ENCODE measurements at places on chromosomes 2 and 18. TPM values are rescaled to one million over a fixed set of nuclear protein-coding genes. Genes with fewer than 3 reads are reported as not detected.

GRCh38 chr2:1723397-1724042 lies 20.8 kb downstream of the PXDN start:
- no peak overlapping the region for H3K4me3 ChIP-seq
- no peak for DNase-seq
- no peaks in the 10 kb centered on the region for H3K4me1 ChIP-seq
- no peaks in the 10 kb centered on the region for H3K36me3 ChIP-seq
- H3K27ac ChIP-seq: no peak overlapping the region

GRCh38 chr2:182608181-182608845 lies 107.7 kb upstream of the DNAJC10 start:
- no peak for DNase-seq
- no peaks in the 10 kb centered on the region for H3K27me3 ChIP-seq
- no peaks in the 10 kb centered on the region for H3K36me3 ChIP-seq
- no peak overlapping the region for H3K4me3 ChIP-seq

DNA sequence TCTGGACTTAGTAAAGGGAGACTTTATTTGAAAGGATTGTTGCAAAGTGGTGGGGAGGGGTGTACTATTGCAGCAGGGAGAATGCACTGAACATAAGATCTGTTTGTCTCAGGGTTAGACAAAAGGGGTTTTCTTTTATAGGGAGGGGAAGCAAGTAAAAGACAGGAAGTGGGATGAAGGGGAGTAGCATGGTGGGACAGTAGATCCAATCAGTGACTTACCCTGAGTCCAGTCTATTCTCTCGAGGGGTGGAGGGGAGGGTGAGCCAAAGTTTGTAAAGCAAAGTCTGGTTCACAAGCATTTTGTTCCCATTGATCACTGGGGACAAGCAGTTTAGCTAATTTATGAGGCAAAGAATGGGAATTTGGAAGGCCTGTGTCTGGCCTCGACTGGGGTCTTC lies 35.0 kb upstream of the CYP27C1 start:
- H3K36me3 ChIP-seq: peaks cover 16% of the 10 kb centered on the region
- H3K27ac ChIP-seq: no peak overlapping the region
- H3K27me3 ChIP-seq: no peaks in the 10 kb centered on the region
- no peak overlapping the region for H3K4me3 ChIP-seq
- no peaks in the 10 kb centered on the region for H3K4me1 ChIP-seq

- no peaks in the 10 kb centered on the region for H3K36me3 ChIP-seq
- H3K27ac ChIP-seq: no peak overlapping the region
- DNase-seq: no peak
- H3K4me3 ChIP-seq: no peak overlapping the region
Measured at GRCh38 chr18:25253136-25253535, 98.8 kb downstream of the ZNF521 start.

GRCh38 chr2:3151153-3151918 lies 226.3 kb downstream of the EIPR1 start:
- no peak for DNase-seq
- H3K4me3 ChIP-seq: no peak overlapping the region
- no peaks in the 10 kb centered on the region for H3K27me3 ChIP-seq

GRCh38 chr2:68709421-68709911 lies 25.1 kb upstream of the ARHGAP25 start:
- DNase-seq: no peak
- no peak overlapping the region for H3K27ac ChIP-seq
- no peaks in the 10 kb centered on the region for H3K36me3 ChIP-seq
- peaks cover 11% of the 10 kb centered on the region for H3K4me1 ChIP-seq
- no peak overlapping the region for H3K4me3 ChIP-seq
- no peaks in the 10 kb centered on the region for H3K27me3 ChIP-seq

Gene ZC3H15
- total RNA-seq: 101 TPM

DNA sequence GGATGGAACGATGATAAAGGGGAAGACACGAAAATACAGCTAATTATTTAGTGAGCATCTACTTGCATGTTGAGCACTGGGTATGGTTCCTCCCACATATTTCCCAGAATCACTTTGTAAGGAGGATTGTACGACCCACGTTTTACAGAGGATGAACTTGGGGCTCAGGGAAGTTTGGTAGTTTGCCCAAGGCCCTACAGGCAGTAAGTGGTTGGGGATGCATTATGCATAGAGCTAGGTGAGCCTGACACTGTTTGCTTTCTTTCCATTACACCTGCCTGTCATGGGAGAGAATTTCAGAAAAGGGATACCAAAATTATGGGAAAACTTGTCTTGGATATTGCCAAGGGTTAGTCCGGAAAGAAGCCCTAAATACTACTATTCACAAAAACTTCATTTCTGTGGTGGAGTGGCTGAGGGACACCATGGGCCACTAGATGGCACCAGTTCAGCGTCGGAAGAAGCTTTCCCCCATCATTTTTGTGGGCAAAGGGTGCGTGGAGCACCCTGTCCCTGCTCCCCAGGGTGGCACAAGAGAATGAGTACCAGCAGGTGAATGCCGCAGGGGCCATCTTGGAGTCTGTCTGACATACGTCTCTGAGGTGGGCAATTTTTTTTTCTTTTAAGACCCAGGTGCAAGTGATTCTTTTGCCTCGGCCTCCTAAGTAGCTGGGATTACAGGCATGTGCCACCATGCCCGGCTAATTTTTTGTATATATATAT lies 23.5 kb upstream of the C18orf32 start:
- H3K4me1 ChIP-seq: no peaks in the 10 kb centered on the region
- H3K4me3 ChIP-seq: no peak overlapping the region
- peak; percentile 70 for DNase-seq
- H3K27ac ChIP-seq: no peak overlapping the region

Gene MDH1
- 191 TPM for total RNA-seq

Gene EMX1
- 0.57 TPM for total RNA-seq

Gene HNRNPA3
- total RNA-seq: 203 TPM

DNA sequence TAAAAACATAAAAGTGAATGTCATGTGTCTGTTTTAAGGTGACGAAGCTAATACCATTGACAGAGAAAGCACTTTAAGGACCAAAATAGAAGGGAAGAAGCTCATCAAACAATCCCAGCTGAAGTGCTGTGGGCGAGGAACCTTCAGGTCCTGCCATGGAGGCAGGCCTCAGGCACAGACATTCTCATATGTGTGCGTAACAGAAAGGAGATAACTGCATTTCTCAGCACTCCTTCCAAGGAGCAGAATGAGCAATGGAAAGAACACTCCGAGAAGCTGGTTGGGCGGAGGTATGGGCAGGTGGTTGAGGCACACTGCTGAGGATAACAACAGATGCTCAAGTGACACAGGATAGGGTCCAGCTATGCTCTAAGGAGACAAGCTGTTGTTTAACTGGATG lies 42.4 kb downstream of the PKDCC start:
- no peak overlapping the region for H3K4me3 ChIP-seq
- no peaks in the 10 kb centered on the region for H3K36me3 ChIP-seq
- no peak overlapping the region for H3K27ac ChIP-seq
- DNase-seq: no peak
- no peaks in the 10 kb centered on the region for H3K27me3 ChIP-seq
- H3K4me1 ChIP-seq: no peaks in the 10 kb centered on the region

Gene DES
- not detected for total RNA-seq

- H3K4me1 ChIP-seq: no peaks in the 10 kb centered on the region
- H3K36me3 ChIP-seq: no peaks in the 10 kb centered on the region
- H3K4me3 ChIP-seq: no peak overlapping the region
- no peak overlapping the region for H3K27ac ChIP-seq
- H3K27me3 ChIP-seq: no peaks in the 10 kb centered on the region
Measured at GRCh38 chr2:137968477-137969417, 4.5 kb downstream of the HNMT start.

Gene ABHD1
- total RNA-seq: 0.33 TPM

- no peak for DNase-seq
- H3K36me3 ChIP-seq: no peaks in the 10 kb centered on the region
- no peak overlapping the region for H3K27ac ChIP-seq
Measured at GRCh38 chr2:120132190-120132589, 91.0 kb downstream of the TMEM185B start.

Gene TUBA4B
- total RNA-seq: not detected

- H3K27me3 ChIP-seq: no peaks in the 10 kb centered on the region
- DNase-seq: no peak
- no peak overlapping the region for H3K27ac ChIP-seq
- H3K4me1 ChIP-seq: no peaks in the 10 kb centered on the region
Measured at GRCh38 chr2:238024986-238025385, 35.8 kb upstream of the SCLY start.

Gene CD8B
- total RNA-seq: 273 TPM

Data from CD8-positive, alpha-beta memory T cell (primary cell).